ENCODE measurements at places on chromosomes 7 and 10.
A peak's percentile ranks its signal among the peaks of the same experiment; 100 is the strongest.

- no peak for DNase-seq
These were observed 1035.3 kb downstream of the NRG3 start for GRCh38 chr10:82910301-82910700.

DNA sequence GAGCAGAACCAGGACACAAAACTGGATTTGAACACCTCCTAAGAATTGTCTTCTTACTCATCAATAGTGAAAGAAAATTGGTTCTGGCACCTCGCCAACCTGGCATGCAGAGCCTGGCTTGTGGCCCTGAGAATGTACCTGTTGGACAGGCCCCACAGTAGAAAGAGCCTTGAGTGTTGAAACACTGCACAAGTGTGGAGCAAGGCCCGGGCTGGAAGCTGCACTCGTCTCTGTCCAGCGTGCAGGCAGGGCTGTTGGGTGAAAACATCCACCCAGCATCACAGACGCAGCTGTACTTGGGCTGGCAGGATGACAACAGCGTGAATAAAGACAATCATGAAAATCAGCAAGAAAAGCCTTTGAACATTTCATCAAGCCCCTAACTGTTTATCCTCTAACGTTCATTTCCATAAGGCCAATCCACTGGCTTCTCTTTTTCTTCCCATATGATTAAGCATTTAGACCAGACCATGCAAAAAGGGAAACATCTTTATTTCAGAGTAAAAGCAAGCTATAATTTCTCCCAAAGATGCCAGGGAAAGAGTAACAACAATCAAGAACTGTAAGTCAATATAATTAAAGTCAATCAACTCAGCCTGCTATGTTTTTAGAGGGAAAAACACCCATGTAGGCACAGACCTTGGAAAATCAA, 15.6 kb downstream of the CUBN start:
- DNase-seq, result no peak

GRCh38 chr7:54014765-54015164, 527.4 kb upstream of the VSTM2A start:
- DNase-seq, result no peak

GRCh38 chr10:69636626-69637605, 6.9 kb downstream of the FAM241B start:
- DNase-seq, result no peak

DNA sequence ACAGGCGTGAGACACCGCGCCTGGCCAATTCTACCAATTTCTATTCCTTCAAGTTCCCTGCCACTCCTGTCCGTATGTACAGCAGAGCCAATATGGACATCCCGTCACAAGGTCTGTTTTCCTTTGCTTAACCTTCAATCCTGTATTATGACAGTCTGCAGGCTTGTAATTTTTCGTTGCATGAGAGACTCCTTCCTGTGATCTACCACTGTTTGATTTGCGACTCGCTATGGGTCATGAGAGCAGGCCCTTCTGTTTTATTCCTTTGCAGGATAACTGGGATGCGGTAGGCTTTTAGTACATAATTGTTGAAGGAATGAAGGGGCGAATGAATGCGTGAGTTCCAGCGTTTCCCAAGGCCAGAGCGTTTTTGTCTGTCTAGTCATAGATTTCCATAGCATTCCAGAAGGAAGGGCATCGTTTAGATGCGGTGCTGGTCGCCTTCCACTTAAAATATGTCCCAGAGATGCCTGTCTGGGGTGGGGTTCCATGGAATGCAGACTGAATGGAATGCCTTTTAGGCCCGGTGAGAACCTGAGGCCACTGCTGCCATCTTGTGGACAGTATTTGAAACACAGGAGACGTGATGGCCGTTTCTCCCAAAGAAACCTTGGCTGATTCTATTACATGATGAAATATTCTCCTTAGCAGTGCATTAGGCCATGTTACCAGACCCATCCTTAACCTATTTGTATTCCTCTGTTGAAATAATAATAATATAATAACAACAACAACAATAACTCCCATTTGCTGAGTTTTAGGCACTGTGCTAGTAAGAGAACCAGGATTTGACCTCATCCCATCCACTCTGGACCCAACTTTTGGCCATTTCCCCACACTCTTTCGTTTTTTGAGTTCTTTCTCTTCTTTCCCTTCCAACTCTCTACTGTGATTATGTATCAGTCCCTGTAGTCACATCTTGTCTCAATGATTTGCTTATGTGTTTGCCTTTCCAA, 193.2 kb downstream of the MYOF start:
- DNase-seq, result peak; percentile 19

GRCh38 chr10:83539528-83540308, 599.6 kb upstream of the GHITM start:
- DNase-seq, result no peak

GRCh38 chr7:450741-451140, 68.9 kb downstream of the PDGFA start:
- DNase-seq, result no peak

GRCh38 chr10:103720964-103721335, 134.4 kb downstream of the SH3PXD2A start:
- no peak for DNase-seq

GRCh38 chr10:58795560-58795959, 282.9 kb downstream of the BICC1 start:
- no peak for DNase-seq

- no peak for DNase-seq
These were observed 816 bp downstream of the TECPR1 start for GRCh38 chr7:98251231-98251600.

DNA sequence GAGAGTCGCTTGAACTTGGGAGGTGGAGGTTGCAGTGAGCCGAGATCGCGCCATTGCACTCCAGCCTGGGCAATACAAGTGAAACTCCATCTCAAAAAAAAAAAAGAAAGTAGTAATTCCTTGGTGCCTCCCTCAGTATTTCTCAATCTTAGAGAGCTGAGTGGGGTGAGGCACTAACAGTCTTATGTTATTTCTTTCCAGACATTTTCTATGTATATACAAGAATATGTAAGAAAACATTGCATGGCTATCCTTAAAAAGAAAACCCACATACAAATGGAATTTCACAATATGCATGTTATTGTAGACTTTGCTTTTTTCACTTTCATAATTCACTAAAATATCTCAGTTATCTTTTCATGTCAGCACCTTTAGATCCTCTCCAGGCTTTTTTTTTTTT, 13.6 kb upstream of the SLF2 start:
- DNase-seq, result no peak

- no peak for DNase-seq
These were observed 122.2 kb downstream of the MPP7 start for GRCh38 chr10:28180654-28181053.

GRCh38 chr10:27820637-27821036, 75.0 kb upstream of the MKX start:
- DNase-seq, result no peak

DNA sequence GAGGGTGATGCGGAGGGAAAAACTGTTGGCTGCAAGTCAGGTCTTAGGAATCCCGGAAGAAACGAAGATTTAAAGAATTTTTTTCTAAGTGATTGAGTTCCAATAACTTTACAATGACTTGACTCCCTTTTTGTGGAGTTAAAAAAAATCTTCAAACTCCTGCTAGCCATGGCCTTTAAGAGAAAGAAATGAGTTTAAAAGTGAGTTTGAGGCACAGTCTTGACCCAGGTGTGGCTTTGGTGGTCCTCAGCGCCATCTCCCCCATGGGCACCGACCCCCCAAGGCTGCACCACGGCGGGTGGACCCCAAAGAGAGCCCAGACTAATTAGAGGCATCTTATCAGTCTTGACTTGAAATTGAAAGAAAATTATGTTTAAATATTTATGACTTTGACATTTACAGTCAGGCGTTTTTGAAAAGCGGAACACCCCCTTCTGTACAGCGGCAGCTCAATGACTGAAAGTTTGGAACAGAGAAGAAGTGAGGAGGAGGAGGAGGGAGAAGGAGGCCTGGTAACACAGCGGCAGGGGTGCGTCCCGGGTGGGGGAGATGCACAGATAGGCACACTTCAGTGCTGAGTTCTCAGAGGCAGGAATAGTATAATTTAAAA, 349.6 kb downstream of the DNAJB6 start:
- DNase-seq, result no peak

- DNase-seq, result no peak
These were observed 225.6 kb upstream of the IGFBP3 start for GRCh38 chr7:46146454-46147255.

DNA sequence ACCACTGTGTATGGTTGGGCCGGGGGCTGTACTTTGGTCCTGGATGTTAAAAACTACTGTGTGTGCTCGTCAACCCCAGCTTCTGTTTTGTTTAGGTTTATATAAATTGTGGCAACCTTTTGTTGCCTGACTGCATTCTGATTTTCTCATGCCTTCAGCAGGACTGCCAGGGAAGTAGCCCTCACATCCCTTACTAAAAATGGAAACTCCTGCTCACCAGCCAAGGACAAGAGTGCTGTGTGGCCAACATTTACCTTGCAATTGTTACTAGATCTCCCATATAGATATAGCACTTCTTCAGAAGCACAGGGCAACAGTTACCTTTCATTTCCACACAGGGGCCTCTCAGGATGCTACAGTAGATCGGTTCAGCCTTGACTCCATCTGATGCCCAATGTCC, 174.4 kb downstream of the TAX1BP1 start:
- no peak for DNase-seq

DNA sequence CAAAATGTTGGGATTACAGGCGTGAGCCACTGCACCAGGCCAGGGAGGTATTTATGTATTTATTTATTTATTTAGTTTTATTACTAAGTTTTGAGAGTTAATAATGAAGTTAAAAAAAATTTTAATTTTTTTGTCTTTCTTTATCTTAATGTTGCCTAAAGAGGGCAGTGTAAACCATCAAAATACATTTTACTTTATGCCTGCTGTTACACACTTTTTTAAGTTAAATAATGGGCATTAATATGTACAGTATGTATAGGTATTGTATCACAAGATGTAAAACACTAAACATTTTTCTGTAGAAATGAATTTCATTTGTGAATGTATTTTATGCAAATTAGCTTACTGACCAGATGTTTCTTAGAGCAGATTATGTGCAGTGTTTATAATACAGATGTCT, 129.4 kb downstream of the AASS start:
- no peak for DNase-seq

- no peak for DNase-seq
These were observed 208.4 kb upstream of the KLF14 start for GRCh38 chr7:130942211-130942964.

DNA sequence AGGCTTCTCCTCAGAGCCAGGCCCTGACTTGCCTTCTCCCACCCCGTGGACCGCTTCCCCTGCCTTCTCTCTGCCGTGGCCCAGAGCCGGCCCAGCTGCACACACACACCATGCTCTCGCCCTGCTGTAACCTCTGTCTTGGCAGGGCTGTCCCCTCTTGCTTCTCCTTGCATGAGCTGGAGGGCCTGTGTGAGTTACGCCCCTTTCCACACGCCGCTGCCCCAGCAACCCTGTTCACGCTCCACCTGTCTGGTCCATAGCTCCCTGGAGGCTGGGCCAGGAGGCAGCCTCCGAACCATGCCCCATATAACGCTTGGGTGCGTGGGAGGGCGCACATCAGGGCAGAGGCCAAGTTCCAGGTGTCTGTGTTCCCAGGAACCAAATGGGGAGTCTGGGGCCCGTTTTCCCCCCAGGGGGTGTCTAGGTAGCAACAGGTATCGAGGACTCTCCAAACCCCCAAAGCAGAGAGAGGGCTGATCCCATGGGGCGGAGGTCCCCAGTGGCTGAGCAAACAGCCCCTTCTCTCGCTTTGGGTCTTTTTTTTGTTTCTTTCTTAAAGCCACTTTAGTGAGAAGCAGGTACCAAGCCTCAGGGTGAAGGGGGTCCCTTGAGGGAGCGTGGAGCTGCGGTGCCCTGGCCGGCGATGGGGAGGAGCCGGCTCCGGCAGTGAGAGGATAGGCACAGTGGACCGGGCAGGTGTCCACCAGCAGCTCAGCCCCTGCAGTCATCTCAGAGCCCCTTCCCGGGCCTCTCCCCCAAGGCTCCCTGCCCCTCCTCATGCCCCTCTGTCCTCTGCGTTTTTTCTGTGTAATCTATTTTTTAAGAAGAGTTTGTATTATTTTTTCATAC, 38.0 kb downstream of the LIMK1 start:
- no peak for DNase-seq

DNA sequence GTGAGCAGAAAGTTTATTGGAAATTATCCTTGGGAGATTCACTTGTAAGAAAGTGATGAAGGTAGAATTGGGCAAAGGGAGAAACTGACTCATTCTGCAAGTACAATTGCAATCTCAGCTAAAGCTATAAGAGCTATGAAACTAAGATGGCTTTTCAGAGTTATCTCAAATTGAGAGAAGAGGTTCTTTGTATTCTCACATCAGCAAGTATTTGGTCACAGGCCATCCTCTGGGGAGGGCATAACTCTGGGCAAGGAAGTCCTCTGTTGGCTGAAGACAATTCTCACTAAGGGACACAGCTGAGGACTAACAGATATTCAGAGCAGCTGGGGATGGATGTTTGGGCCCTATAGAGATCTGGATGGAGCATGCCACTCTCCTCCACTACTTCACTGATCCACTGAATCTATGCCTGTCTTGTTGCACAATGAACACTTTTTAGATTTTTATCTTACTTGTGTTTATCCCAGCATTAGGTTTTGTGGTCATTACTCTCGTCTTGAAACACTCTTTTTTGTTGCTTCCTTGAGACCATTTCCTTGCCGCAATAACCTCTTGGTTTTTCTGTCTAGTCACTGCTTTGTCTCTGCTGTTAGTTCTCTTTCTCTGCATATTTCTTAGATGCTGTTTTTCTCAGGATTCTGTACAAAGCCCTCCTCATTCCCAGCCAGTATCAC, 115.1 kb downstream of the GNAI1 start:
- DNase-seq, result no peak

DNA sequence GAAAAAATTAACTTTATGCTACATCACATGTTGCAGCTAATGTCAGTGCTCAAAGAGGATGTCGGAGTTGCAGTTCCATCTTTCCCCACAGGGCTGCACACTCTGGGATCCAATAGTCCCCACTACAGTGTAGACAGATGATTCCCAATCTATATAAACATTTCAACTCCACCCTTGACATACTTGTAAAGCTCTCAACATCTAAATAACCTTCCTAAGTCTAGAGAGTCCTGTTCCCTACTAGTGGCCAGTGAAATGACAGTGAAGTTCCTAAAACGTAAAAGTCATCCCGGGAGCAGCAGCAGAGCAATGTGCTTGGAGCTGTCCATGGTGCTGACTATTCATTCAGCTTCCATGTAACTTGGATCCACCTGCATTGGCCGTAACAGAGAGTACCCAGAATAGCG, 145.1 kb downstream of the GRM8 start:
- no peak for DNase-seq

GRCh38 chr7:2037808-2038522, 194.8 kb downstream of the MAD1L1 start:
- no peak for DNase-seq

DNA sequence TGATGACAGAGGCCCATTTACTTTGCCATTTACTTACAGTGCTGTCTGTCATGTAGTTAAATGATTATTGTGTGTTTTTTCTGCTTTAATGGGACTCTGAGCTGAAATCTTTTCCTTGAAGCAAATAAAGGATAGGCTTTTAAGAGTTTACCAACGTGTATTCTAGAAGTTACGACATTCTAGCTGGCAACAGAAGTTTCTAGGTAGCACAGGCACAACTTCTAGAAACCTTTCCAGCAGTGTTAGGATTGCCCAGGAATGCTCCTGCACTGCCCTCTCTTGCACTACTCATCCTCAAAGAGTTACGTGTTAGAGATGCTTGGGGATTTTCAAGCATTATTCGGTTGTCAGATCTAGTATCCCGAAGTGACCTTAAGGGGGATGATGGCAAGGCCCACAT, 42.5 kb upstream of the TMEM236 start:
- no peak for DNase-seq
